Activated CD4-positive, alpha-beta T cell treated with anti-CD3 and anti-CD28 coated beads, Interleukin-2, Interleukin-6, amounts not matched to agents 100 ng/mL and 50 ng/mL, durations not matched to agents 16 hours and 8 hours (primary cell): ENCODE measurements at places on chromosomes 2 and 18.

DNA sequence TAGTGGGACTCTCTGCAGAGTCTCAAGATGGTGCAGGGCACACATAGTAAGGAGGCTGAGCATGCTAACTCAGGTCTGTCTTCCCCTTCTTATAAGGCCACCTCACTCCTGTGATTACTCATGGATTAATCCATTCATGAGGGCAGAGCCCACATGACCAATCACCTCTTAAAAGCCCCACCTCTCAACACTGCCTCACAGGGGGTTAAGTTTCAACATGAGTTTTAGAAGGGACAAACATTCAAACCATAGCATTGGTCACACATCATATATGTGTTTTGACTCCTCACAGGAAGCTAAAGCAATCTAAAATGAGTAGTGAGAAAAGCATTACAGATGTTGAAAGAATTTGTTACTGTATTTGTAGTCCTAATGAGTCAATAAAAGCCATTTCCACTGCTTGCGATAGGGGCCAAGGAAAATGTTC lies 57.5 kb downstream of the DTNA start:
- peak; percentile 21 for DNase-seq

GRCh38 chr18:13067124-13067523 lies 76.0 kb downstream of the CEP192 start:
- no peak for DNase-seq

GRCh38 chr2:187529977-187530721 lies 24.1 kb downstream of the TFPI start:
- DNase-seq: no peak

GRCh38 chr18:74420481-74420880 lies 36.6 kb downstream of the DIPK1C start:
- DNase-seq: no peak

- no peak for DNase-seq
These were observed 24.3 kb downstream of the ASAP2 start for GRCh38 chr2:9230881-9231280.
